ENCODE measurements at places on chromosomes 12 and 14. TPM values are rescaled to one million over a fixed set of nuclear protein-coding genes. Genes with fewer than 3 reads are reported as not detected.

DNA sequence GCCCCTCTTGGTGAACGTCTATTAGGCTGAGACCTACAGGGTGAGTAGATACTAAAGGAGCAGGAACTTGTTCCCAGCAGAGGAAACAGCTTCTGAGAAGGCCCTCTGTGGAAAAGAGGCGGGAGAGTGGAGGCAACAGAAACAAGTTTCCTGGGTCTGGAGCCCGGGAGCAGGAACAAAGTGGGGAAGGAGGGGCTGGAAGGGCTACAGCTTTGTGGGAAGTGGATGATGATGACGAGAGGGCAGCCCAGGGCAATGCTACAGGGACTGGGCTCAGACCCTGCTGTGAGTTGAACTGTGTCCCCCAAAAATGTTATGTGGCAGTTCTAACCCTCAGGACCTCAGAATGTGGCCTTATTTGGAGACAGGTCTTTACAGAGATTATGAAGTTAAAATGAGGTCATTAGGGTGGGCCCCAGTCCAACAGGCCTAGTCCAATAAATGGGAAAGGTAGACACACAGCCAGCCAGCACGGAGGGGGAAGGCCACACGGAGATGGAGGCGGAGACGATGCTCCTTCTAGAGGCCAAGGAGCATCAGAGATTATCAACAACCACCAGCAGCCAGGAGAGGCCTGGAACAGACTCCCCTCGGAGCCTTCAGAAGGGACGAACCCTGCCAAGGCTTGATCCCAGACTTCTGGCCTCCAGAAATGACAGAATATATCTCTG, 14.3 kb downstream of the CAMKK2 start:
- H3K27ac ChIP-seq = no peak overlapping the region
- DNase-seq = no peak
- no peak overlapping the region for H3K4me3 ChIP-seq
- H3K27me3 ChIP-seq = no peaks in the 10 kb centered on the region
- no peaks in the 10 kb centered on the region for H3K36me3 ChIP-seq

DNA sequence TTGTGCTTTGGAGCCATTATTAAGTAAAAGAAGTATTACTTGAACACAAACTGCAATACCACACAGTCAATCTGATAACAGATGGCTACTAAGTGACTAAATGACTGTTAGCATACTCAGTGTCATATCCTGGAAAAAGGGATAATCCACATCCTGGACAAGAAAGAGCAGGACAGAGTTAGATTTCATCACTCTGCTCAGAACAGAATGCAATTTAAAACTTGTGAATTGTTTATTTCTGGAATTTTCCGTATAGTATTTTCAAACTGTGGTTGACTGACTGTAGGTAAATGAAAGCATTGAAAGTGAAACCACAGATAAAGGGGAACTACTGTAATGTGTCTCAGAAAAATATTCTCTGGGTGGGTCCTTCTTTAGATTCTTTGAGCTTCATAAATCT, 458.8 kb downstream of the TMEM117 start:
- no peaks in the 10 kb centered on the region for H3K36me3 ChIP-seq
- H3K4me3 ChIP-seq = no peak overlapping the region
- DNase-seq = no peak

GRCh38 chr12:108732489-108733229, 1.3 kb upstream of the CORO1C start:
- H3K4me1 ChIP-seq = peaks cover 46% of the 10 kb centered on the region
- H3K27me3 ChIP-seq = no peaks in the 10 kb centered on the region
- H3K27ac ChIP-seq = peak overlapping the region; percentile 84

DNA sequence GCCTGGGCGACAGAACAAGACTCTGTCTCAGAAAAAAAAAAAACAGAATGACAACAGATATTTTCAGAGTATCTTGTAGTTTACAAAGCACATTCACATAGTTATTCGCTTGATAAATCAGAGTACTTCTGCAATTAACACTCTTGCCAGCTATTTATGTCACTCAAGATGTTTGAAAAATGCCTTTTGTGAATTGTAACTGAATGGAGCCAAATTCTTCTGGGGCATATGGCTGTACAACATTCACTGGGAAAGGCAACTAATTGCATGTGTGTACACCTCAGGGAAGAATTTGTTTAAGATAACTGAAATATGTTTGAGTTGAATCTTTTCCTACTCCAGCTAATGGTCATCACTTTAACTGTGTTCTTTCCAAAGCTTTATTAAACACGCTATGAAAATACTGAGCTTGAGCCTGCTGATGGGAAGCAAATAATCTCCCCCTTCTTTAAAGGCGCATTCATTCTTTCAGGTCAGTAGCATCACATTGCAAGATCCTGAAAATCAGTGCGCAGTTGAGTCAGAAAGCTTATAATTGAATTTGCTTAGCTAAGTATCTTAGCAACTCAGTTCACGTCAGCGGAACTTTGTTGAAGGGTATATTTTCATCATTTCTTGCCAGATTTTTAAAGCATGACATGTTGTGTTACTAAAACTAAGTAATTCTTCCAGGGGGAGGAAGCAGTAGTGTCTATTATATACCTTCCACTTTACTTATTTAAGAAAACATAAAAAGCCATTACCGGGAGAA, 66.6 kb downstream of the SINHCAF start:
- DNase-seq = no peak
- H3K36me3 ChIP-seq = no peaks in the 10 kb centered on the region

GRCh38 chr12:52647601-52648000, 4.4 kb downstream of the KRT2 start:
- H3K27ac ChIP-seq = no peak overlapping the region
- H3K4me1 ChIP-seq = peaks cover 11% of the 10 kb centered on the region
- H3K4me3 ChIP-seq = no peak overlapping the region

DNA sequence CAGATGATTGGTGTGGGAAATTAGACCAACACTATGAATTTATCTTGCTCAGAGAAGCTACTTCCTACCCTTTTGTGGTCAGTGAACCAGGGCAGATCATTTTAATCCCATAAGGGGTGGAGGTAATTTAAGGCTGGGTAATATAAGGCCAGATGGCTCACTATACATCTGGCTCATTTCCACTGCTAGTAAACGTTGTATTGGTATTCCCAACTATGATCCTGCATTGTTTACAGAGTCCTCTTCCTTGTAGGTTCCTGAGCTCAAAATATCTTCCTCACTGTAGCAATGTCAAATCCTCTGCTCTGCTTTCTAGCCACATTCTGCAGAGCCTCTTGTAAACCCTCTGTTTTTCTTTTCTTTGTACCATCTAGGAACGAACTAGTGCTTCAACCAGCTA, 93.0 kb upstream of the MGAT4C start:
- no peaks in the 10 kb centered on the region for H3K27me3 ChIP-seq
- H3K27ac ChIP-seq = no peak overlapping the region
- no peak for DNase-seq
- no peaks in the 10 kb centered on the region for H3K36me3 ChIP-seq
- H3K4me1 ChIP-seq = no peaks in the 10 kb centered on the region

DNA sequence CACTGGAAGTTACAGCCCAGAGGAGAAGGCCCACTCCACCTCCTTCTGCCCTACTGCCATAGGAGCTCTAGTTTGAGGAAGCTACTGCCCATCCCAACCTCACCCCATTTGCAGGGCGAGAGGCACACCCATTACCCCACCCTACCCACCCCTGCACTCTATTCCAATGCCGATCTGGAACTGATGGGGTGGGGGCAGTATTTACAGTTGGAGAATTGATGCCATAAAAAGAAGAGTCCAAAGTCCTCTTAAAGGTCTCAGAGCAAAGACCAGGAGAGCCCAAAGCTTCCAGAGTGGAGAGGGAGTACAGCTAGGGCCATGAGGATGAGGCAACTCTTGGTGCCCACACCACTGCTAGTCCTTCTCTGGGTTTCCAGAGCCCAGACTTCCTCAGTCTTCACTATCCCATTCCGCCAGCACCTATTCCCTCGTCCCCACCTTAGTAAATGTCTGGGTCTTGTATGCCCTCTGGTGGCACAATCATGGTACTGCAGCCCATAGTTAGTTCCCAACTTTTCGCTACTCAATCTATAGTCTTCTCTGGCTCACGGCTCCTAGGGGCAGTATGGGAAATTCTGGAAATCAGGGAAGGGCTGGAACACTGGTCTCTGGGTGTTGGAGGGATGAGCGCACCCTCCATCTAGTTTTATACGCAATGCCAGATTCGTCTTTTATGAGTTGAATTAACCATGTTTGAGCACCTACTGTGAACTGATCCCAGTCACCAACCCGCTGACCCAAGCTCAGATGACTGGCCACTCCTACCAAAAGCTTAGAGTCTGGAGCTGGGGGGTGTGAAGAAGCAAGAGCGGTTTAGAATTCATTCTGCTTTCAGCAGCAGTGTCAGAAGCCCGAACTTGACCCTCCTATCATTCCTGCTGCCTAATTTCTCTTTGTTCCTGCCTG, 6.9 kb upstream of the ADCY6 start:
- H3K4me1 ChIP-seq = peaks cover 21% of the 10 kb centered on the region
- peak overlapping the region; percentile 78 for H3K27ac ChIP-seq
- H3K27me3 ChIP-seq = no peaks in the 10 kb centered on the region
- no peak overlapping the region for H3K4me3 ChIP-seq
- no peaks in the 10 kb centered on the region for H3K36me3 ChIP-seq

GRCh38 chr12:10190558-10191388, 11.9 kb downstream of the TMEM52B start:
- no peaks in the 10 kb centered on the region for H3K36me3 ChIP-seq
- peaks cover 40% of the 10 kb centered on the region for H3K4me1 ChIP-seq
- peak overlapping the region; percentile 79 for H3K27ac ChIP-seq
- peak; percentile 59 for DNase-seq
- H3K27me3 ChIP-seq = no peaks in the 10 kb centered on the region
- H3K4me3 ChIP-seq = no peak overlapping the region

DNA sequence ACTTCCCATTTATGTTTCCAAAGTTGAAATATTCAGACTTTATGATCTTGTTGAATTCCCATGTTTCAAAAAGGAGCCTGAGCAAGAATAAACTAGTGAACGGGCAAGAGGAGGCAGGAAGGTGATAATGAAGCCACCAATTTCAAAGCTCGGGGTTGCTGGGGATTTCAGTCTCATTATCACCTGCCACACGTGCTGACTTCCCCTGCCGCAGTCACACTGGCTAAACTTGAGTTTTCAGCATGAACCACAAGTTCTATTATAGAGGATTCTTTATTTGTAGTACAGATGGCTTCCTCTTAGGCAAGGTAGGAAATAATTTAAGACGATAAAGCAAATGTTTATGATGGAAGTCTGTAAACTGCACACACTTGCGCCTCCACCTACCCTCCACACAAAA, 18.1 kb upstream of the DIABLO start:
- no peak overlapping the region for H3K27ac ChIP-seq
- no peak overlapping the region for H3K4me3 ChIP-seq
- no peaks in the 10 kb centered on the region for H3K36me3 ChIP-seq
- H3K27me3 ChIP-seq = no peaks in the 10 kb centered on the region
- H3K4me1 ChIP-seq = no peaks in the 10 kb centered on the region
- DNase-seq = no peak

GRCh38 chr14:25004389-25004809, 45.5 kb downstream of the STXBP6 start:
- H3K4me1 ChIP-seq = no peaks in the 10 kb centered on the region
- no peak overlapping the region for H3K27ac ChIP-seq
- H3K27me3 ChIP-seq = no peaks in the 10 kb centered on the region
- no peaks in the 10 kb centered on the region for H3K36me3 ChIP-seq

- H3K27me3 ChIP-seq = no peaks in the 10 kb centered on the region
- no peaks in the 10 kb centered on the region for H3K4me1 ChIP-seq
- no peak overlapping the region for H3K27ac ChIP-seq
Observed at GRCh38 chr14:79351011-79351410, 860.3 kb downstream of the DIO2 start.

- no peaks in the 10 kb centered on the region for H3K36me3 ChIP-seq
- DNase-seq = no peak
- H3K27ac ChIP-seq = no peak overlapping the region
Observed at GRCh38 chr12:4153343-4153892, 120.1 kb upstream of the CCND2 start.

- H3K4me3 ChIP-seq = no peak overlapping the region
- H3K4me1 ChIP-seq = no peaks in the 10 kb centered on the region
Observed at GRCh38 chr12:94309373-94309772, 150.3 kb downstream of the CEP83 start.

- H3K36me3 ChIP-seq = no peaks in the 10 kb centered on the region
- H3K4me3 ChIP-seq = no peak overlapping the region
- DNase-seq = no peak
Observed at GRCh38 chr14:95664066-95664465, 22.2 kb upstream of the TCL1B start.

DNA sequence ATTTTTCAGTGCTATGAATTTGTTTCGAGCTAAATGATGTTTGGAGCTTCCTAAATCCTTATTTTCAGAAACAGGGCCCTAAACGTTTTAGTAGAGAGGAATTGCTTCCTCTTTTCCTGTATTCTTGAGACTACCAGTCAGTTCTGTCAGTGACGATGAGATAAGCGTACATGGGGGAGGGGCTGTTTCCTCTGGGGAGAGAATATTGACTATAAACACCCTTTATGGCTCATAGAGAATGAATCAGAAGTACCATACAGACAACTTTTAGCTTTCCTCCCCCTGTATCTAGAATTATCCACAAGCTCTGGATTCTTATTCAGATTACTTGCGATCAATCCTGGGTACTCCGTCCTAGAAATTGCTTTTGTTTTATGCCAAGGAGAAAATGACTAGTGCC, 5.1 kb downstream of the TBK1 start:
- no peak for DNase-seq
- H3K27me3 ChIP-seq = no peaks in the 10 kb centered on the region
- peaks cover 12% of the 10 kb centered on the region for H3K4me1 ChIP-seq
- H3K4me3 ChIP-seq = no peak overlapping the region
- peaks cover 25% of the 10 kb centered on the region for H3K36me3 ChIP-seq
- H3K27ac ChIP-seq = no peak overlapping the region

GRCh38 chr12:123384318-123384993, 524 bp downstream of the KMT5A start:
- H3K36me3 ChIP-seq = no peaks in the 10 kb centered on the region
- H3K27ac ChIP-seq = peak overlapping the region; percentile 41
- peak; percentile 20 for DNase-seq
- H3K4me3 ChIP-seq = peak overlapping the region; percentile 93

- H3K4me3 ChIP-seq = no peak overlapping the region
- H3K4me1 ChIP-seq = peaks cover 28% of the 10 kb centered on the region
- H3K27ac ChIP-seq = peak overlapping the region; percentile 49
- no peak for DNase-seq
- H3K27me3 ChIP-seq = no peaks in the 10 kb centered on the region
- H3K36me3 ChIP-seq = peaks cover 21% of the 10 kb centered on the region
Observed at GRCh38 chr12:121892673-121893561, 4.3 kb downstream of the PSMD9 start.

- H3K27ac ChIP-seq = no peak overlapping the region
- DNase-seq = no peak
- no peak overlapping the region for H3K4me3 ChIP-seq
- no peaks in the 10 kb centered on the region for H3K36me3 ChIP-seq
- H3K27me3 ChIP-seq = no peaks in the 10 kb centered on the region
Observed at GRCh38 chr12:118851891-118852290, 129.4 kb upstream of the SRRM4 start.

- DNase-seq = no peak
- H3K4me3 ChIP-seq = peak overlapping the region; percentile 57
- H3K36me3 ChIP-seq = no peaks in the 10 kb centered on the region
- H3K27ac ChIP-seq = no peak overlapping the region
- H3K4me1 ChIP-seq = peaks cover 21% of the 10 kb centered on the region
Observed at GRCh38 chr14:21526672-21527317, 649 bp upstream of the SALL2 start.

- DNase-seq = no peak
- H3K27me3 ChIP-seq = peaks cover 87% of the 10 kb centered on the region
- no peak overlapping the region for H3K27ac ChIP-seq
- H3K36me3 ChIP-seq = no peaks in the 10 kb centered on the region
Observed at GRCh38 chr12:5718073-5718472, 227.0 kb downstream of the ANO2 start.

The KLHDC1 gene
- 1.2 TPM for total RNA-seq

The ZCRB1 gene
- 69.3 TPM for total RNA-seq

The FBXW8 gene
- 20.6 TPM for total RNA-seq

The ORMDL2 gene
- 22.9 TPM for total RNA-seq

The ENDOU gene
- total RNA-seq = 0.39 TPM

The PHETA1 gene
- 26.2 TPM for total RNA-seq

The KCNMB4 gene
- total RNA-seq = 6.7 TPM

Data from PC-9 (cell line).